Caco-2 (cell line): ENCODE measurements at places on chromosomes 4 and X. TPM values are rescaled to one million over a fixed set of nuclear protein-coding genes. Genes with fewer than 3 reads are reported as not detected.

DNA sequence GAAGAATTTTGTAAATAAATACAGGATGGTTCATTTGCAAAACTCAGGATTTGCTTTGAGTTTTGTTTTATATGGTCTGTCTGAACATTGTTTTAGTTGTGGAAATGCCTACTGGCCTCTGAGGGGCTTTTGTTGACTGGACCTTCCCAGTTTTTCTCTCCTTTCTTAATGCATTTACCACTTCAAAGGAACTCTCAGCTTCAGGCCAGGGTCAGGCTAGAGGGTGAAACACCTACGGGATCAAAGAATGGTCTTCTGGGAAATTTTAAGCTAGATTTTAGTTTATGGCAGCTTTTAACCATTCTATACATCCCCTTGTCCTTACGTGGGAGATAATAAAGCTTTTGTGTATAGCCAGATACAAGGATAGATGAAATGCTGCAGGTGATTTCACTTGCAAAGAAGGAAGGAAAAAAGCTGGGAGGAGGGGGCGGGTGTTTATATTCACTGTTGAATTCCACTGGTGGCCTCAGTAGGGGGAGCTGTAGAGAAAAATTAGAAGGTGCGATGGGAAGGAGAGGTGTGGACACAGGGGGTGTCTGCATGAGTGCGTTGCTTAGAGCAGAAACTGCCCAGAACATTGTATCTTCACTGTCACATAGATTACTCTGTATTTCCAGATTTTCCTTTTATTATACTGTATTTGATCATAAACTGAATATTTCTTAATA, 151.8 kb downstream of the TSPAN5 start:
- no peak overlapping the region for H3K27ac ChIP-seq
- no peak overlapping the region for H3K4me3 ChIP-seq
- no peaks in the 10 kb centered on the region for H3K36me3 ChIP-seq
- no peaks in the 10 kb centered on the region for H3K27me3 ChIP-seq
- no peaks in the 10 kb centered on the region; the same call in 1 of the 2 replicates for H3K4me1 ChIP-seq
- peak; percentile 18 for DNase-seq

DNA sequence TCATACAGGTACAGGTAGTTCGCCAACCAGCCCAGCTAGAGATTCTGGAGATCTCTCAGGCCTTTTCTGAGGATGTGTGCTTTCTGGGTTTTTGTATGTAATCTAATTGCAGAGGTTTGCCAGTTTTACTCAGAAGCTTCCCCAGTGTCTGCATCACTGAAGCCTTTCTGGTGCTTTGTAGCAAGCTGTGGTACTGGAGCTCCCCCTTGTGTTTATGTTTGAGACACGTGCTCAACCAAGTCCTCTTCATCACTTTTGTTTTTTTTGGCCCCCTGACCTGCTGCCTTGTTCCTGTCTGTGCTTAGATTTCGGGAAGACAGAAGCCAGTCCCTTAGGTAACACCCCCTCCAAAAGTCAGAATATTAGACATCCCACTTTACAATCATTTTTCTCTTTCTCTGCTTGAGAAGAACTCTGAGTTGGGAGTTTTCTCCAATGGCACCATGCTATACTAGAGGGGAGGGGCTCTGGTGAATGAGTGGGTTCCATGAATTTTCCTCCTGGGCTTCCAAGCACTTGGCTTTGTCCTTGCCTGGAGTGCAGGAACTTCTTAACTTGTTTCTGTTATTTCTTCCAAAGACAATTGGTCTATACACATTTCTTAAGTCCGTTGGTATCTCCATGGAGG, 128.4 kb upstream of the TBC1D9 start:
- DNase-seq = peak; percentile 66
- H3K4me1 ChIP-seq = no peaks in the 10 kb centered on the region
- H3K27ac ChIP-seq = no peak overlapping the region
- H3K36me3 ChIP-seq = no peaks in the 10 kb centered on the region
- H3K27me3 ChIP-seq = no peaks in the 10 kb centered on the region

GRCh38 chrX:55640854-55641253, 17.7 kb downstream of the FOXR2 start:
- H3K27ac ChIP-seq = no peak overlapping the region
- no peaks in the 10 kb centered on the region for H3K36me3 ChIP-seq
- H3K27me3 ChIP-seq = no peaks in the 10 kb centered on the region
- DNase-seq = no peak

DNA sequence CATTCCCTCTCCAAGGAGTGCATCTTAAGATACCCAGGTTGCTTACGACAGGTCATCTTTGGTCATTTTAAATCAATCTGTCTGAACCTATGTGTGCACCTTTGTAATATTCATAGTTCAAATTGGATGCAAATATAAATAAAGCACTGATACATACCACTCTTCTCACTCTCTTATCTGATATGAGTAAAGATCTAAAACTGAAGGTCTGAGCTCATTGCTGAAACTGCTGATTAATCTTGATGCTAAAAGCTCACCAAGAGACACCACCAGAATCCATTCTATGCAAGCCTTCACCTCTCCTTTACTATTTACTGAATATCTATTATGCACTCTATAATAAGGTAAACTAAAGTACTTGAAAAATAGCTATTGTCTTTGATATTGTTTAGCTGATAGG, 16.6 kb downstream of the HSD17B13 start:
- no peak overlapping the region for H3K27ac ChIP-seq
- H3K27me3 ChIP-seq = no peaks in the 10 kb centered on the region
- no peak overlapping the region for H3K4me3 ChIP-seq
- DNase-seq = no peak
- H3K4me1 ChIP-seq = peaks cover 8% of the 10 kb centered on the region
- H3K36me3 ChIP-seq = no peaks in the 10 kb centered on the region

DNA sequence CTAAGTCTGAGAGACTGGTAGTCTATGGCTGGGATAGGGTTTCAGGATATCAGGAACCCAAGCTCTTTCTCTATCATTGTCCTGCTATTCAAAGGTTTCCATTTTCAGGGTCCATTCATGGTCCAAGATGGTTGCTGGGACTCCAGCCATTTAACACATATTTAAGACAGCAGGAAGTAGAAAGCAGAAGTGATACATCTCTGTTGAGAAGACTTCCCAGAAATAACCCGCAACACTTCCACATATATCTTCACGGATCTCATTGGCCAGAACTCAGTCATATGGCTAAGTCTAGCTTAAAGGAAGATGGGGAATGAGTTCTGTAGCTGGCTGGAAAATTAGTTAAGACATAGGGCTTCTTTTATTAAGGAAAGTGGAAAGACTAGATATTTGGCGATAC, 23.8 kb downstream of the CTSO start:
- H3K27ac ChIP-seq = no peak overlapping the region
- no peaks in the 10 kb centered on the region for H3K27me3 ChIP-seq
- no peak overlapping the region for H3K4me3 ChIP-seq
- no peaks in the 10 kb centered on the region for H3K4me1 ChIP-seq

- no peaks in the 10 kb centered on the region for H3K36me3 ChIP-seq
- no peaks in the 10 kb centered on the region for H3K27me3 ChIP-seq
- no peak overlapping the region for H3K27ac ChIP-seq
- H3K4me3 ChIP-seq = no peak overlapping the region
- no peaks in the 10 kb centered on the region for H3K4me1 ChIP-seq
Measured at GRCh38 chrX:108028854-108029253, 16.0 kb upstream of the VSIG1 start.

GRCh38 chrX:72120837-72121236, 10.9 kb downstream of the RTL5 start:
- no peaks in the 10 kb centered on the region for H3K4me1 ChIP-seq
- no peaks in the 10 kb centered on the region for H3K27me3 ChIP-seq
- DNase-seq = no peak
- H3K36me3 ChIP-seq = no peaks in the 10 kb centered on the region
- H3K27ac ChIP-seq = no peak overlapping the region
- no peak overlapping the region for H3K4me3 ChIP-seq

DNA sequence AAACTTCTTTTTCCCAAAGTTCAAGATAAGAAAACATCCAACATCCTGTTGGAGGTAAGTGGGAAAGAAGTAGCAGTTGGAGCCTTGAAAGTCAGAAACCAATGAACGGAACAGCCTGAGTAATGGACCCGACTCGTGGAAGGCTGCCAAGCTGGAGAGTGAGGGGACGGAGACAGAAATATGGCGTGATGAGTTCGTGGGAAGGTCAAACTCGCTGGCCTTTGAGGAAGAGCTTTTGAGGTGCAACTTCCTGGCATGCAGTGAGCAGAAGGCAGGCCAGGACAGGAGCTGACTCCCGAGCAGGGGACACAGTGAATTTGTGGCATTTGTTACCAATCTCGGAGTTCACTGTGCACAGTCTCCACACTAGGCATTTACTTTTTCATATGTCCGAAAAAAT, 1.0 kb upstream of the TRIML1 start:
- H3K27ac ChIP-seq = no peak overlapping the region
- H3K27me3 ChIP-seq = no peaks in the 10 kb centered on the region
- no peak overlapping the region for H3K4me3 ChIP-seq
- no peak for DNase-seq

GRCh38 chrX:50161127-50161526, 39.7 kb downstream of the AKAP4 start:
- no peak overlapping the region for H3K4me3 ChIP-seq
- H3K4me1 ChIP-seq = no peaks in the 10 kb centered on the region
- no peak overlapping the region for H3K27ac ChIP-seq
- DNase-seq = no peak
- no peaks in the 10 kb centered on the region for H3K27me3 ChIP-seq
- H3K36me3 ChIP-seq = no peaks in the 10 kb centered on the region

DNA sequence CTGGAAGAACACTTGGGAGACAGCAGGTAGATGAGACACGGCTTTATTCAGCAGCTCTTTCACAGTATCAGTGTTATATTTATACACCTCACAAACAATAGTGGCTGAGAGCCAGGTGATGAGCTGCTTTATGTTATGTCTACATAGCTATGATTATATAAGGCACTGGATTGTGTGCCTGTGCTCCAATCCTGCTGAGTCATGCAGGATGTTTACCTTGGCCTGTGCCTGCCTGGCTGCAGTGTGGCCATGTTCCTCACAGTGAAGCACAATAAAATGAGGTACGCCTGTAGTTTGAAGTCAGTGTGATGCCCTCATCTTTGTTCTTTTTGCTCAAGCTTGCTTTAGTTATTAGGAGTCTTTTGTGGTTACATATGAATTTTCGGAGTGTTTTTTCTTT, 31.3 kb downstream of the CXCL13 start:
- no peak for DNase-seq
- no peaks in the 10 kb centered on the region for H3K27me3 ChIP-seq
- no peak overlapping the region for H3K27ac ChIP-seq

DNA sequence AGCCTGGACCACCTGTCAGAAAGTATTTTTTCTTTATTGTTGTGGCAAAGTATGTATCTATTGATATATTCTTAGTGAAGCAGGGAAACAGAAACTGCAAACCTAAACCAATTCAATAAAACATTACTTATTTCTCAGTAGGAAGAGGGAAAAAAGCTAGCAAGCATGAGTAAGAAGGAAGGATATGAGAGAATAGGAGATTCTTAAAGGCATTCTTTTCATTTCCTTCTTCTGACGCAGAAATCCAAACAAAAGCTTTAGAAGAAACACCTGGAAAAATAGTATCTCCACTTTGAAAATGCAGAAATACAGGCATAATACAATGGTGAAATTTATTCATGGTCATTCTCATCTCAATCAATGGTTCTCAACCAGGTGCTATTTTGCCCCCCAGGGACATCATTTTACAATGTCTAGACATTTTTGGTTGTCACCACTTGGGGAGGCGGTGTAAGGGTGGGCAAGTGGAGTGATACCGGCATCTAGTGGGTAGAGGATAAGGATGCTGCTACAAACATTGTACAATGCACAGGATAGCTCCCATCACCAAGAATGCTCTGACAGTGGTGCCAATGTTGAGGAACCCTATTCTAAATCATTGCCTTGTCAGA, 21.7 kb upstream of the ATXN3L start:
- H3K4me3 ChIP-seq = no peak overlapping the region
- no peaks in the 10 kb centered on the region for H3K27me3 ChIP-seq
- DNase-seq = no peak
- no peak overlapping the region for H3K27ac ChIP-seq
- H3K36me3 ChIP-seq = no peaks in the 10 kb centered on the region

GRCh38 chrX:132292793-132293192, 73.5 kb upstream of the RAP2C start:
- H3K27me3 ChIP-seq = no peaks in the 10 kb centered on the region
- no peak overlapping the region for H3K4me3 ChIP-seq
- H3K27ac ChIP-seq = no peak overlapping the region
- H3K4me1 ChIP-seq = peaks cover 6% of the 10 kb centered on the region

- peaks cover 3% of the 10 kb centered on the region; the same call in 1 of the 2 replicates for H3K4me1 ChIP-seq
- no peaks in the 10 kb centered on the region for H3K36me3 ChIP-seq
- peak within 1 kb of the TSS; percentile 93 for H3K27ac ChIP-seq
- peak within 1 kb of the TSS; percentile 68 for H3K4me3 ChIP-seq
Measured at GRCh38 chrX:85379174-85379907, at the start of gene POF1B. TSS of gene POF1B (minus strand) at chrX:85379665. CDS start at chrX:85379454, 211 bp downstream.

- no peak for DNase-seq
- no peak overlapping the region for H3K27ac ChIP-seq
- peaks cover 14% of the 10 kb centered on the region for H3K4me1 ChIP-seq
- H3K4me3 ChIP-seq = peak overlapping the region; percentile 55
Measured at GRCh38 chrX:40094900-40095582, 2.7 kb downstream of the BCOR start.

- no peak for DNase-seq
- H3K4me1 ChIP-seq = no peaks in the 10 kb centered on the region
- H3K27ac ChIP-seq = no peak overlapping the region
- peaks cover 1% of the 10 kb centered on the region for H3K36me3 ChIP-seq
- H3K4me3 ChIP-seq = no peak overlapping the region
Measured at GRCh38 chr4:81449015-81449414, 22.7 kb downstream of the RASGEF1B start.

- H3K27ac ChIP-seq = no peak within 1 kb of the TSS
- H3K27me3 ChIP-seq = no peaks in the 10 kb centered on the region
- H3K4me3 ChIP-seq = no peak within 1 kb of the TSS
- no peaks in the 10 kb centered on the region for H3K36me3 ChIP-seq
- H3K4me1 ChIP-seq = no peaks in the 10 kb centered on the region
Measured at GRCh38 chrX:91434351-91435168, at the start of gene PABPC5. TSS of gene PABPC5 (plus strand) at chrX:91434839. CDS start at chrX:91435578, 739 bp downstream.

DNA sequence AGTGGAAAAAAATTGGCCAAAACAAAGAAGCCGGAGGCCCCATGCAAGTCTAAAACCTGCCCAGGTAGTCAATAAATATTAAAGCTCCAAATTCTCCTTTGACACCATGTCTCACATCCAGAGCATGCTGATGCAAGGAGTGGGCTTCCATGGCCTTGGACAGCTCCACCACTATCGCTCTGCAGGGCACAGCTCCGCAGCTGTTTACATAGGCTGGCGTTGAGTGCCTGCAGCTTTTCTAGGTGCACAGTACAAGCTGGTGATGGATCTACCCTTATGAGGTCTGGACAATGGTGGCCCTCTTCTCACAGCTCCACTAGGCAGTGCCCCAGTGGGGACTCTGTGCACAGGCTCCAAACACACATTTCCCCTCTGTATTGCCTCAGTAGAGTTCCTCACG, 84.2 kb upstream of the LANCL3 start:
- DNase-seq = no peak
- no peak overlapping the region for H3K4me3 ChIP-seq
- H3K4me1 ChIP-seq = no peaks in the 10 kb centered on the region
- H3K27me3 ChIP-seq = no peaks in the 10 kb centered on the region
- H3K36me3 ChIP-seq = no peaks in the 10 kb centered on the region
- no peak overlapping the region for H3K27ac ChIP-seq

Gene PRDM8
- total RNA-seq = not detected in 2 replicates

Gene SHROOM3
- 16.3 and 25.3 TPM in 2 replicates for total RNA-seq

Gene SHROOM2
- 12.7 and 14.2 TPM in 2 replicates for total RNA-seq

Gene MAP3K15
- 1.3 and 1.5 TPM in 2 replicates for total RNA-seq

Gene SLC26A1
- total RNA-seq = 8.7 and 9.6 TPM in 2 replicates

Gene AMBN
- total RNA-seq = 0.27 TPM in 1 of 2 replicates, not detected in the other

Gene CSAG2
- total RNA-seq = not detected in 2 replicates

Gene PNCK
- total RNA-seq = not detected in 2 replicates
